ENCODE measurements at places on chromosomes 5 and 9.

DNA sequence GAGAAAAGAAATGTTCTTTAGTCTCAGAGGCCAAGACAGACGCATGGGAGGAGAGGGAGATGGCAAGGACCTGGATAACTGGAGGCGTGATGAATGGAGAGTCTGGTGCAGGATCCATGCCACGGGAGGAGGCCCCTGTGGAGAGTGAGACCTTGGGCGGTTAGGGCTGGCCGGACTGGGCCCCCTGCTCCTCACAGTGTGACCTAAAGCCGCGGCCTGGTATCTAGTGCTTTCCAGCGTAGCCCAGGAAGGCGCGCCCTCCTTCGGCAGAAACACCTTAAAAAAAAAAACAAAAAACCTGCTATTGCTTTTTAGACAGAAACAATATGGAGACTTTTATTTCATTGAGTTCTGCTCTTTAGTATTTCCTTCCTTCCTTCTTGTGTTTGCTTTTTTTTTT is 33.1 kb downstream of the SCGB3A1 start:
- DNase-seq, result no peak

DNA sequence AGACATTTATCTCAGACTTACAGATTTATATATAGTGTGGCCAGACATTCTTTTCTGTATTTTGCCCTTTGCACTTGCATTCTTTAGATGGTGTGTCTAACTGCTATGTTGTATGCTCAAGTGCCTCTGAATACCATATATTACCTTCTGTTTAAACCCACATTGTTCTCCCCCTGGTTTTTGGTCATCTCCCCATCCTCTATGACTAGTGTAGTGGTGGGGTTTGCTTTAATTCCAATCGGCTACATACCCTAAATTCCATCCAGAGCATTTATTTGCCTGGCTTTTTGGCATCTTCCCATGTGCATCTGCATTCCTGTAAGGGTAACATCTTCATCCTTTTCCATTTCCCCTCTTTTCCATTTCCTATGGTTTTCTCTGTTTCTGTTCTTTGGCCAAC is 271.0 kb upstream of the SLC30A5 start:
- no peak for DNase-seq

DNA sequence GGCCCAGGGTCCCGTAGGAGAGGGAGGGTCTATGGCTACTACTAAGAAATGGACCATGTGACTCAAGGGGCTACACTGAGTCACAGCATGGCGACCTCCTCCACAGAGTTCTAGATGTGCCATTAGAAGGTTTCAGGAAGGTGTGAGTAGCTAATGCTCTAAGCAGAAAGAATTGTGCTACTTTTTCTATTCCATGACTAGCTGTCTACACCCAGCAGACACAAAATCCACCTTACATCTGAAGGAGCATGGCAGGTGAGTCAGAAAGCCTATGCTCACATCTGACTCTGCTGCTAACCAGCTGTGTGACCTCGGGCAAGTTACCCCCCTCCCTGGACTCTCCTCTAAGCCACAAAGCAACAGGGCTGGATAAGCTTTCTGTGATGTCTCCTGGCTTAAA is 14.4 kb upstream of the MEIKIN start:
- no peak for DNase-seq

GRCh38 chr5:141560151-141560550 is 58.6 kb downstream of the DIAPH1 start:
- no peak for DNase-seq

- DNase-seq, result no peak
These were observed 1.2 kb downstream of the IRX1 start for GRCh38 chr5:3596857-3597166.

GRCh38 chr9:135609366-135609955 is 29.9 kb downstream of the GLT6D1 start:
- DNase-seq, result no peak

- no peak for DNase-seq
These were observed 222.4 kb downstream of the DIRAS2 start for GRCh38 chr9:90420211-90420610.

GRCh38 chr5:145221416-145221815 is 613.7 kb downstream of the PRELID2 start:
- DNase-seq, result no peak

Measured in CD4-positive, alpha-beta T cell treated with Interleukin-2 at 100 ng/mL for 4 hours (primary cell).